ENCODE measurements at places on chromosomes 5 and 9.

DNA sequence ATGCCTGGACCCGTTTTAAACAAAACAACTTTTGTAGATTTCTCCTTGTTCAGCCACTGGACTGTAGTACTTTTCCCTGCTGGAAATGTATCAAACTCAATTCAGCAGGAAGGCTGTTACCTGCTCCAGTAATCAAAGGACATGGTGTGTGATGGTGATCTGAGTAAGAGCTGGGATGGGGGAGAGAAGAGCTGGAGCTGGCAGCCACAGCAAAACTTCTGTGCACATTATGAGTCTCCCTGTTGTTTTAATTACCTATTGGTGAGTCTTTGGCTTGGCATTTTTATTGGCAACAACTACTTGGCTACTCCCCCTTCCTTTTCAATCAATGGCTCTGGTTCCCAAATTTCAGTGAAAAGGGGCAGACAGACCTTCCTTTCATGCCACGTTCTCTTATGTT lies 9.7 kb downstream of the NREP start:
- no peak for DNase-seq

- DNase-seq, result no peak
Observed at GRCh38 chr9:127520941-127521918, 69.9 kb downstream of the LRSAM1 start.

DNA sequence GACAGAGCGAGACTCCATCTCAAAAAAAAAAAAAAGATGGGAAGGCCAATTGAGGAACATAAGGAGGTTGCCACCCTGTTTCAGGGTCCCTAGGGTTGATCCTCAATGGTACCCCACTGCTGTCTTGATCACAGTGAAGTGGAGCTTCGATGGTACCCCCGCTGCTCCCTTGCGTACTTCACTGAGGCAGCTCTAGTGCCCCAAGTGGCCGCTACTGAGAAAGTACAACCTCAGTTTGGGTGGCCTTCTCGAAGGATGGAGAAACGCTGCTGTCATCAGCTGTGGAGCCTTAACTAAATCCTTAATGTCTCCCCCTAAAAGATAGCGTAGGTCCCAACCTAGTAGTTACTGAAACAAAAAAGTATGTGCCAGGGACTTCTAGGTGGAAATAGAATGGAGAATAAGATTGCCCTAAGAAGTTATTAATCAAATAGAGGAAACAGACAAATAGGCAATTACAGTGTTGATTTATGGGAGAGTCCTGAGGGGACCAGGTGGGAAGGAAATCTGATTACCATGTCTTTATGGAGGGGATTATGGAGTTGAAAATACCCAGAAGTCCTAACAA lies 6.3 kb downstream of the TESK1 start:
- DNase-seq, result no peak

- no peak for DNase-seq
Observed at GRCh38 chr9:135294836-135295235, 184.7 kb upstream of the PPP1R26 start.

DNA sequence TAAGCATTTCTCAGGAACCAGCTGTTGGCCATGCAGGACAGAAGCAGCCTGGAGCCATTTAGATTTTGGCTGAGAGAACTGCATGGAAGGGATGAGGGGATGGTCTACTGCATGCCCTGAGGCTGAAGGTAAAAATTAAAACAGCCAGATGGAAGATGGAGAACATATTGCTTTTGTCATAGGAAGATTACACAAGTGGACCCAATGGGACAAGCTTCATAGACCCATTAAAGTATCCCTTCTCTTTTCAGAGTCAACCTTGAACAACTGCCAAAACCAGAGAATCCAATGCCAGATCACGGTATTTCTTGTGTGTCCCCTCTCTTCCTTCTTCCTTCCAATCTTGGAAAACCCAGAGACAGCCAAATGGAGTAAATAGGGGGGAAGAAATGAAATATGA lies 253.4 kb downstream of the NR2F1-AS1 start:
- no peak for DNase-seq

DNA sequence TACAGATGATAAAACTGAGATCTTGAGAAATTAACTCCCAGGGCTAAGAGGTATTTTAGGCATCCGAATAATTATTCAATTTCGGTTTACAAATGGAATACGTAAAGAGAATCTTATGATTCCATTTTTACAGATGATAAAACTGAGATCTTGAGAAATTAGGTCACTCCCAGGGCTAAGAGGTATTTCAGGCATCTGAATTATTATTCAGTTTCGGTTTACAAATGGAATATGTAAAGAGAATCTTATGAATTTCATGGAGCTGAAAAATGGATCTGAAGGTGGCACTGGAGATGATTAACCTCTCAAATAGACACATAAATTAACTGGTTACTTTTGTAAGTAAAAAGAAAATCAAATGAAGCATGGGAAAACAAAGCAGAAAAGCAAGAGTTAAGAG lies 44.2 kb downstream of the FGF1 start:
- DNase-seq, result no peak

GRCh38 chr9:76916231-76916630 lies 10.3 kb upstream of the PRUNE2 start:
- no peak for DNase-seq

DNA sequence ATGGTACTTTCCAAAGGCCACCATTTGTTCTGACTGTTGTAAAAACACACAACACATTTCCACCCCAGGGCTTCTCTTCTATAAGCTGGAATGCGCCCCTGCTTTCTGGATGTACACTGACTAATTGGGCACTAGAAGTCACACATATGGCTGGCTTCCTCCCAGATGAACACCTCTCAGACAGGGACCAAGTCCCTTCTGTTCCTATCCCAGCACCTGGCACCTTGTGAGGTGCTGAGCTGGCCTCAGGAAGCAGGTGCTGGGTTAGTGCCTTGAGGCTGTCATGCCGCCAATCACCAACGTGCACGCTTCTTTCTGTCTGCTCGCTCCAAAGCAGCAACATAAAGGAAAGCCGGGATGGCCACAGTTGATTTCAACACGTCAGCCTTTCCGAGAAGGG lies 93.2 kb downstream of the FSTL4 start:
- no peak for DNase-seq

GRCh38 chr5:180810959-180811622 lies 8.5 kb upstream of the MGAT1 start:
- DNase-seq, result no peak

DNA sequence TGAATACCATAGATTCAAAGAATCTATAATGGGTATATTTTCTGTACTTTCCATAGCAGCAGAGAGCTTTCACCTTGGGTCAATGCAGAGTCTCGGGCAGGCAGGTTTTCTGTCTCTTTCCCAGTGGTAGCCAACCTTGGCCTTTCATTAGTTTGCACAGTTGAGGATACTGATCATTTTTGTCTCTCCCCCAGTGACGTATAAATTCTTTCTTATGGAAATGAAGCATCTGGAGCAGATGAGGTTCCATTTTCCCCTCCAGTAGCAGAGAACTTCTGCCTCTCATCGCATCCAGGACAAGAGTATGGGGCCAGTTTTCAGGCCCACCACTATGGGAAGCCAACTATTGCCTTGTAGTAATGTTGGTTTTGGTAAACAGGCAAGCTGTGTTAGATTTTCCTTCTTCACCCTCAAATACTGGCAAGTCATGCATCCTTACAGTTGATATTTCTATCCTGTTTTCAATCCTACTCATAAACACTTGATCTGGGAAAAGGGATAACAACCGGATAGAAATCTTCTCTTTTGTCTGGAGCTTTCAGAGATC lies 845.2 kb upstream of the CDH18 start:
- DNase-seq, result no peak

DNA sequence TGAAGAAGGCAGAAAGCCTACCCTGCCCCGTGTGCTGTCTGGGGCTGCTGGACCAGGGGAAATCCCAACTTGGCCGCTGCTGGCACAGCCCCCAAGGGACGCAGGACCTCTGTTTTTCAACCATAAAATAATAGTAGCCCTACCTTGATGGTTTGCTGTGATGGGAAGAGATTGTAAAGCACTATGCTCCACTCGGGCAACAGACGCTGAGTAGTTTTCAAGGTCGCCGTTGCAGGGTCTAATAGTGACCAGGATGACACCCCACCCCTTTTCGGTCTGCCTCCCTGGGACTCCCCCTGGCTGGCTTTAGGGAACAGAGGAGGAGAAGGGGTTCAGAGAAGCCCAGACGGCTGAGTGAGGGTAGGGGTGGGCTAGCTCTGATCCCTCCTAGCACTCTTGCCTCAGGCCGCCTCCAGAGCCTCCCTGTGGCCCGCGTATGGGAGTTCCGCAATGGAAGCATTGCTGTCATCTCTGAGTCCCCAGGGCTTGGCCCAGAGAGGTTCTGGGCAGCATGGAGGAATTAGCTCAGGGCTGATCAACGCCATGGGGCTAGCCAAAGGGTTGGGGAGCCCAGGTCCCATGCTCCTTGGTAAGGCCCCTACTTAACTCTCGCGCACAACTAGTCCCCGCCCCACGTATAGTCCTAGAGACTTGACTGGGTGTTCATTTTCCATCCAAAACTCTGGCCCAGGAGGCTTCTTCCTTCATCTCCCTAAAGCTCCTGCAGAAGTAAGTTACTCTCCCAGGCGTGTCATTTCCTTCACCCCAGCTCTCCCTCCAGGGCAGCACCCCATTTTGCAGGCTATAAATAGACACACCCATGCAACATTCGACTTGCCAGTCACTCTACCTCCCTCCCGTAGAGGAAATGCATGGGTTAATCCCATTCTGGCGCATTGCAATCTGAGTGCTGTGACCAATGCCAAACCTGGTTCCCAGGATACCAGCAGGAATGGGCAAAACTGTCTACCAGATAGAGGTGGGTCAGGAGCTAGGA lies 1.1 kb upstream of the IRF1 start:
- no peak for DNase-seq

- no peak for DNase-seq
Observed at GRCh38 chr5:74188351-74189105, 452.0 kb downstream of the ENC1 start.

DNA sequence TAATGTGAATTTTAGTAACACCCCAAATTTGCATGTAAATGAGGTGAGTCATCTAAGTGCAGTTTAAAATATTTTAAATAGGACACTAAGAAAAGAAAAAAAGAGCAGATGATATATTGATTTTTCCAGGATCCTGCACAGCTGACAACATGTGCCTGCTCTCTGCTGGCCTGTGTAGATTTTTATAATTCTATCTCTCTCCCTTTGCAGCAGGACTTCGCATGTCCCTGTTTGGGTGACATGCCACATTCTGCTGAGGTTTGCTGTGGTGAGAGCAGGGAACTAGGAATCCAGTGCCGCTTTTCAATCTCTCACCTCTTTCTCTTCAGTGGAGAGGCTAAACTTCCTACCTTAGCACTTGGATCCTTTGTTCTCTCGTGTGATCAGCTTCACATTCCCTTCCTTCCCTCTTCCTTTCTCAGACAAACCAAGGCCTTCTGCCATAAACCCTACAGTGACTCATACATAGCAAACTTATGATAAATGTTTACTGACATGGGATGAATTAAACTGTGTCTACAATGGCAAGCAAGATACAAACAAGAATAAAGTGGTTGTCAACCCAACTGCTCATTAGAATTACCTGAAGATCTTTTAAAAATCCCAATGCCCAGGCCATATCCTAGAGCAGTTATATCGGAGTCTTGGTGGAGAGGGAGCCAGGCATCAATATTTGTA lies 198.8 kb upstream of the EFNA5 start:
- DNase-seq, result no peak

DNA sequence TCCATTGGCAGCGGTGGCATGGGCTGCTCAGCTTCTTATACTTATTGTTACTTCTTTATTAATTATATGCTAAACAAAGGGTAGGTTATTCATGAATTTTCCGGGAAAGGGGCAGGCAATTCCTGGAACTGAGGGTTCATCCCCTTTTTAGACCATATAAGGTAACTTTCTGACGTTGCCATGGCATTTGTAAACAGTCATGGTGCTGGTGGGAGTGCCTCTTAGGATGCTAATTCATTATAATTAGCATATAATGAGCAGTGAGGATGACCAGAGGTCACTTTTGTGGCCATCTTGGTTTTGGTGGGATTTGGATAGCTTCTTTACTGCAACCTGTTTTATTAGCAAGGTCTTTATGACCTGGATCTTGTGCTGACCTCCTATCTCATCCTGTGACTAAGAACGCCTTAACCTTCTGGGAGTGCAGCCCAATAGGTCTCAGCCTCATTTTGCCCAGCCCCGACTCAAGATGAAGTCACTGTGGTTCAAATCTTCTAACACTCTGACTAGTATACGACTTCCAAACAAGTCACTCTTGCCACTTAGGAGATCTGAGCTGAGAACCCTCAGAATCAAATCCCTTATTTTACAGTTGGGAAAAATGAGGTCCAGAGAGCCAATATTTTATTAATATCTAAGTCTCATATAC lies 237.5 kb downstream of the TRIM32 start:
- DNase-seq, result no peak

- no peak for DNase-seq
Observed at GRCh38 chr5:179229331-179229831, 115.9 kb downstream of the ADAMTS2 start.

DNA sequence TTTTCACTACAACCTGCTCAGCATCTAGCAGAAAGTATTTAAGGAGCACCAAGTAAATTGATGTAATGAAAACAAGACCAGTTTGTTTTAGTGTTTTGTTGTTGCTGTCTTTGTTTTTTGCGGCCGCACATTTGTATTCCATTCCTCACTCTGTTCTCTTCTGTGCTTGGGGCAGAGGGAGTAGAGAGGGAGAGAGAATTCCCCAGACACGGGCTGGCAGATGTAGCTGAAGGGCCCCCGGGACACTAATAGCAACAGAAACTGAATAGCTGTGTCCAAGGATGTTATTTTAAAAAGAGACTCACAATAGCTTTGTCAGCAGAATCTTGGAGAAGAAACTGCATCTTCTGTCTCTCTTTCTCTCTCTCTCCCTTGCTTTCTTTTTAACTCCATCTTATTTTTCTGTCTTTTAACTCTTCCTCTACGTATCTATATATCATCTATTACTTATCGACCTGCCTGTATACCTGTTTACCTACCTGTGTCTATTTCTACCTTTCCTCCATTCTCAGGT lies 145.3 kb downstream of the PAPPA start:
- no peak for DNase-seq

DNA sequence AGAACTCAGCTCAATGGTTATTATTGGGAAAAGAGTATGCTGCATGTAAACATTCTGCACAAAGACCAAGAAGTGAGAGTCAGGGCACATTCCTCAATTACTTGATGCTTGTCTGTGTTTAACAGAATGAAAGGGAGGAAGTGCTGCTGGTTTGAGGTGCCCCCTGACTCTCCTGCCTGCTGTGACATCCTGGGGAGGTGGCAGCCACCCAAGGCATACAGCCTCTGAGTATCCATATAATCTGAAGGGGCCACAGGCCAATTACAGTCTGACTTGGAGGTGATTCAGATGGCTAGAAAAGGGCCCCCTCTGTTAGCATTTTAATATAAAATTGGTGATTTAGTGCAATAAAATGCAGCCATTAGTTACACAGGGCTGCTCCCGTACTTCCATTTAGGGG lies 313.8 kb downstream of the ASTN2 start:
- DNase-seq, result no peak

GRCh38 chr5:61467766-61468482 lies 135.9 kb downstream of the ZSWIM6 start:
- no peak for DNase-seq

- no peak for DNase-seq
Observed at GRCh38 chr5:2525351-2525750, 226.1 kb downstream of the IRX2 start.

DNA sequence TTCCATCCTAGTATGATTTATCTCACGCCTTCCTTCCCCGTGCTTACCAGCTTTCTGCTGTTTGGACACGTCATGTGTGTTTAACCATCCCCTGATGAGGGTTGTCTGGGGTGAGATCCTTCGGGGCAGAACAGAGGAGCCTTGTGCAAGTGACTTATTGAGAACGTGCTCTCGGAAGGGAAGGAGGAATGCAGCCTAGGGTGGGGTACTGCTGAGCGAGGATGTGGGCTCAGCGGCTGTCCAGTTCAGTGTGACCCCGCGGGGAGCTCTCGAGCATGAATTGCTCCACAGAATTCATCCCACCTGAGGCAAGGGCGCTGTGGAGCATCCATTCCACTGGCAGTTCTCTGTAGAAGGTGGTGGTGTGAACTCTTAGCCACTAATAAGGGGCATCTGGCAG lies 4.0 kb downstream of the MYOZ3 start:
- DNase-seq, result no peak
